Stimulated activated CD8-positive, alpha-beta memory T cell treated with anti-CD3 and anti-CD28 coated beads, Interleukin-4, amount 100 ng/mL, for 4 hours (primary cell): ENCODE measurements at places on chromosomes 2 and 18.
A peak's percentile ranks its signal among the peaks of the same experiment; 100 is the strongest.

DNA sequence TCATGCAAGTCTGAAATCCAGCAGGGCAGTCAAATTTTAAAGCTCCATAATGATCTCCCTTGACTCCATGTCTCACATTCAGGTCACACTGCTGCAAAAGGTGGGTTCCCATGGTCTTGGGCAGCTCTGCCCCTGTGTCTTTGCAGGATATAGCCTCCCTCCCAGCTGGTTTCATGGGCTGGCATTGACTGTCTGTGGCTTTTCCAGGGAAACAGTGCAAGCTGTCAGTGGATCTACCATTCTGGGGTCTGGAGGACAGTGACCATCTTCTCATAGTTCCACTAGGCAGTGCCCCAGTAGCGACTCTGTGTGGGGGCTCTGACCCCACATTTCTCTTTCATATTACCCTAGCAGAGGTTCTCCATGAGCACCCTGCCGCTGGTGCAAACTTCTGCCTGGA lies 220.6 kb upstream of the COPS8 start:
- no peak for DNase-seq

GRCh38 chr2:74659462-74659861 lies 5.4 kb downstream of the SEMA4F start:
- no peak for DNase-seq

DNA sequence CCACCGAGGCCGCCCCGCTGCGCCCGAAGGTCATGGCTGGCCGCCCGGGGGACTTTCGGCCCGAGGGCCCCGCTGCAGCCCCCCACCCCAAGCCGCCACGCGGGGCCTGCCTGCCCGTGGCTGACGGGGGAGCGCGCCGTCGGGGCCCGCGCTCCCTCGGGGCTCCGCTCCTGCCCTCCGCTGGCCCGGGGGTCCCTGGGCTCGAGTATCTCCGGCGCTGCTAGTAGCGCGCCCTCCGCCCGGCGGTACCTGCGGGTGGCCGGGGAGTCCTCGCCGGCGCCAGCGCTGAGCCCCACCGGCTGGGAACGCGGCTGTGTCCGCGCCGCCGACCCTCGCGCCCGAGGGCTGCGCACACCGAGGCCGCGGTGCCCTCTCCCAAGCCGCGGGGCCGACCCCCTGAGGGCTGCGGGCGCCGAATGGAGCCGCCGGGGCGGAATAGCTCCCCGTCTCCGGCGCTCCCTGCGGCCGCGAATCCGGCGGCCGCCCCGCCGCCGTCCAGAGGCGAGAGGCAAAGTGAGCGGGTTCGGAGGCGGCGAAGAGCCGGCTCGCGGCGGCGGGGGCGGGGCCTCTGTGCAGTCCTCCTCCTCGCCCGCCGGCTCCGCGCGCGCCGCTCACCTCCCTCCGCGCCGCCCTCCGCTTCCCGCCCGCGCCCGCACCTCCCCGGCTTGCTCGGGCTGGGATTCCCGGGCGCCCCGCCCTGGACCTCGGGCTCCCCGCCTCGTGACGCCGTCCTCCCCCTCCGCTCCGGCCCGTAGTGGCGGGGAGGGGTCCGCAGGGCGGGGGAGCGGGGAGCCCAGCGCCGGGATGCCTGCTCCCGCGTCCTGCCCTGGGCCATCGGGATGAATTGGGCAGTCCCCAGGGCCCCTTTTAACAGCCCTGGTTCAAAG lies at the start of gene KCNG3:
Gene KCNG3, minus strand, starts transcription at position 515 of the 887 bp plus-strand sequence. Its CDS starts 481 bp downstream, at position 34.
- DNase-seq: peak; percentile 32

DNA sequence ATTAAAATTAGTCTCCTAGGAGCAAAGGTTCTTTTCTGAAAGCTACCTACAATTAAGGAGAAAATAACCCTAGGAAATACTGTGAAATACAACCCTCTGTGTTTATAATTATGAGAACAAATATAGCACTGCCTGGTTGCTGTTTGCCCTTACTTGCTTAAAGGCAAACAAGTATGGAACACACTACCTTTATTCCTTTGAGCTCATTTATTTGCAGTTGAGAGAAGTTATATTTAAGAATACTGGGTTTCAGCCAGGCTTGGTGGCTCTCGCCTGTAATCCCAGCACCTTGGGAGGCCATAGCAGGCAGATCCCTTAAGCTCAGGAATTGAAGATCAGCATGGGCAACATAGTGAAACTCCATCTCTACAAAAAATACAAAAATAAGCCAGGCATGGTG lies 23.1 kb upstream of the IAH1 start:
- DNase-seq: no peak

DNA sequence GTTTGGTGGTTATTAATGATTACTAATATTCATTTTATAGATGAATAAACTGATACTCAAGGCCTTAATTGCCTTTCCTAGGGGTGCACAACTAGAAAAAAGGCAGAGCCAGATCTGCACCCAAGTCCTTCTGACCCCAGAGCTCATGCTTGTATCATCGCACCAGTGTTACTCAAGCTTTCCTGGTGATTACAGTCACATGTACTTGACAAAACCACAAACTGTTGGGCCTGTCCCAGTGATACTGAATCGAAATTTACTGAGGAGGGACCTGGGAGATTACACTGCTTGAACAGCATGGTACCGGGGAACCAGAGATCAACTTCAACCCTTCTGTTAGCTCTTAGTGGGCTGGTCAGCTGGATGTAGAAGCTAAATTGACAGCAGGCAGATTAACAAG lies 33.7 kb downstream of the FASTKD2 start:
- DNase-seq: no peak

DNA sequence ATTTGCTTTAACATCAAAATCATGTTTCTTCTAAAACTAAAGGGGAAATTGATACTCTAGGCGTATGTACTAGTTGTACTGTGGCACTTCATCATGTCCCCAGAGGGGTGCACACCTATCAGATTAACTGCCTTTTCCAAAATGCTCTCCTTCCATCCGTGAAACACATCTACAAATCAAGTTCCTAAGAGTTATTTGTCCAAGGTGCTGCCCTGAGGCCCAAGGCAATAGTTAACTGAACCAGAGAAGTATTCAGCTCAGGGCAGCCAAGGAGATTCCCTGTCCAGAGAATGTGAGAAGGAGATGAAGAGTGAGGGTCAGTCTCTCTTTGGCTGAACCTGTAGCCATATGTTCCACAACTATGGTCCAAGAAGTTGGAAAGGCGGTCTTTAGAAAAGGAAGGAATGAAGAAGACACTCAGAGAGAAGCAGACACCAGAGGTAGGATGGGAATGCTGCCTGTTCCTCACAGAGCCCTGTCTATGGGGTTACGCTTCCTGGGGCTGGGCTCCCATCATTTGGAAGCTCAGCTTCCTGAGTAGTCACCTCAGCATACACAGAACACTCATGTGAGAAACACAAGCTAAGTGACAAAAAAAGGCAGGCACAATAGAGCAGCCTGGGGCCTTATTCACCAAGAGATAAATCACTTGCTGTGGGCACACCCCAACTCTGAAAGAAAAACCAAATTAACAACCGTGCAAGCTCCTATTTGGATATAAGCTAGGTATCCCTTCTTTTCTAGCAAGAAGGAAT lies 55.6 kb downstream of the ANKRD44 start:
- DNase-seq: no peak

- no peak for DNase-seq
Measured at GRCh38 chr2:160165996-160166395, 34.1 kb downstream of the ITGB6 start.

DNA sequence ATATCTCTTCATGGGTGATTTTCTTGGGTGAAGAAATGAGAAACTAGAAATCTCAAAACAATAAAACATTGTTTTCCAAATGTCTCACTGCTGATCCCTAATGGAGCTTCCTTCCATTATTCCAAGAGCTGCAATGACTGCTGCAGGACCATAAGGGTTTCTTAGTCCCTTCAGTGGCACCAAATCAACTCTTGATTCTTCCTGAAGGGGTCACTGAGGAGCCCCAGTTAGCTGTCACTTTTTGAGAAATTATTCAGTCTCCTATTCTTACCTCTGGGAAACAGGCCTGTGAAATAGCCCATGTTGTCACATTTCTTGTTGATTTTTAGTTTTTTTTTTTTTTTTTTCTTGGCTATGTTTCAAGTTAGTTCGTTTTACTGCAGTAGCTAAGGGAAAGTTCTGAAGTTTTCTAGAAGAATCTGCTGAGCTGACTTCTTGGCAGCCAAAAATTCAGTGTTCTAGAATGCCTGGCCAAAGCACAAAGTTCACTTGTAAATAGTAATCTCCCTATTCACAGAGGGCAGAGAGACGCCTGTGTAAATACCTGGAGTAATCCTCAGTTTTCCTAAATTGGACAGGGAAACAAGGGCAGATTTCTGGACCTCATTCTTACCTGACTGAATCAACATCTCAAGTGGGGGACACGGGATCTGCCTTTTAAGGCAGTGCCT lies 480.0 kb downstream of the RIT2 start:
- DNase-seq: no peak
